Stimulated activated memory B cell treated with anti-CD40 and anti-IgM and Interleukin-4, amounts not matched to agents 10 μg/mL and 1 μg/mL and 100 μg/mL, for 72 hours (primary cell): ENCODE measurements at places on chromosomes 16 and 17.

GRCh38 chr17:3921006-3921405 is 4.7 kb upstream of the P2RX1 start:
- no peak for ATAC-seq

DNA sequence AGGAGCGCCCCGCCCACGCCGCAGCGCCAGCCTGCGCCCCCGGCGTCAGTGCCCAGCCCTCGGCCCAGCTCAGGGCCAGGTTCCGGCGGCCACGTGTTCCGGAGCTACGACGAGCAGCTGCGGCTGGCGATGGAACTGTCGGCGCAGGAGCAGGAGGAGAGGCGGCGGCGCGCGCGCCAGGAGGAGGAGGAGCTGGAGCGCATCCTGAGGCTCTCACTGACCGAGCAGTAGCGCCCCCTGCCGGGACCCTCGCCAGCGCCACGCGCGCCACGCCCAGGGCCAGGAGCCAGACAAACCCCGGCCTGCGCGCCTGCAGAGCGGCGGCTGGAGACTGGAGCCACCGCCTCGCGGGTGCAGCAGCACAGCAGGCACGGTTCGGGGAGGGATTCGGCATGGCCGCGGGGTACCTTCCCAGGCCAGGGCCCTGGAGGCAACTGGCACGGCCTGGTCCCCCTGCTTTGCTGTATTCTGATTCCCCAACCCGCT is 9.3 kb downstream of the CORO6 start:
- ATAC-seq: peak; percentile 63

DNA sequence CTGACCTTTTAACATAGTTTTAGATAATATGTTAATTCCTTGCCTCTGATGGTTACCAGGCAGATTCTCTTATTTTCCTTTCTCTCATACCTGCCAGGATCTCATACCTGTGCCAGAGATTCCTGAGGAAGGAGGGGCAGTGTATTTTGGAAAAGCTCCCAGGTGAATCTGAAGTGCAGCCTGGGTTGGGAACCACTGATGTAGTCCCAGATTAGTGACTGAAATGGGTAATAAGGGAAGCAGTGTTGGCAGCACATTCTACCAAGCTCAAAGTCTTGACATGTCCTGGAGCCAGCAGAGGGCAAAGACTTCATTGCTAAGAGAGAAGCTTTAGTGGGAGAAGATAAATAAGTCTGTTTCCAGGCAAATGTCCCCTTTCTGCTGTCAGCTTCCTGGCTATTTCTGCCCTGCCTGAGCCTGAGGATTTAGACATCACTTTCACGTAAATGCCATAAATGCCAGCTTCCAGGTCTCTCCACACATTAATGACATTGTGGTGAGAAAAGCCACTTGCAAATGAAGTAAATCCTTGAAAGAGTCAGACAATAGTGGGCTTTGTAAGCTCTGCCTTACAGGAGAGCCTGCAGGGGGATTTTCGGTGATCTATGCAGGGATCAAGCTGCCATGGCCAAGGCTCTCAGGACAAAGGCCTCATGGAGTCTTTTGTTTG is 40.9 kb upstream of the C16orf78 start:
- no peak for ATAC-seq

DNA sequence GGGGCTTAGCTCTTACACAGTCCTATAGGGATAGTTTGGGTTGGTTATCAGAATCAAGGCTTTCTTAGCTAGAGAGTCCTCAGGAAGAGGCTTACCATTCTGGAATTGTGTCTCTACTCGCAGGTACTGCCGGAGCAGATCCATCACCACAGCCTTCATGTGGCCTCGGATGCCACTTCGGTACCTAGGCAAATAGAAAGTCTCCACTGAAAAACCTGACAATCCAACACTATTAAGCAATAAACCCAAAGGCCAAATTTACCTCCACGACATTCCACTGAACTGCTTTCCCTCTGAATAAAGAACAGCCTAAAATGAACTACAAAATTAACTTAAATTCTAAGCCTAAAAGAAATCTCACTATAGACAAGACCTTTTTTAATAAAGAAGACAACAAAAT is 135.4 kb upstream of the C17orf78 start:
- ATAC-seq: no peak

DNA sequence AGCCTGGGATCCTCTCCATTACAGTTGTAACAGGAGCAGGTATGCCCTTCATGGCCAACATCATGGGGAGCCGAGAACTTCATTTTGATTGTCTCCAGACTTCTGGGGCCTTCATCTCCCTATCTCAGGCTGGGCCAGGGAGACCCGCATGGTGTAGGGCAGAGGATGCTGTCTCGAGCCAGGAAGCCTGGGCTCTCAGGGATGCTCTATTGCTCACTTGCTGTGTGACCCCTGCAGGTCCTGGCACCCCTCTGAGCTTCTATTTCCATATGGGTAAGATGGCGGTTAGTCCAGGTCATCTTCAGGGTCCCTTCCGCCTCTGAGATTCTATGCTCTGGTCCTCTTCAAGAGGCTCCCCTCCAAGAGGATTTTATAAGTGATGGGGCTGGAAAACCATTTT is 20.6 kb upstream of the RNF135 start:
- ATAC-seq: no peak

DNA sequence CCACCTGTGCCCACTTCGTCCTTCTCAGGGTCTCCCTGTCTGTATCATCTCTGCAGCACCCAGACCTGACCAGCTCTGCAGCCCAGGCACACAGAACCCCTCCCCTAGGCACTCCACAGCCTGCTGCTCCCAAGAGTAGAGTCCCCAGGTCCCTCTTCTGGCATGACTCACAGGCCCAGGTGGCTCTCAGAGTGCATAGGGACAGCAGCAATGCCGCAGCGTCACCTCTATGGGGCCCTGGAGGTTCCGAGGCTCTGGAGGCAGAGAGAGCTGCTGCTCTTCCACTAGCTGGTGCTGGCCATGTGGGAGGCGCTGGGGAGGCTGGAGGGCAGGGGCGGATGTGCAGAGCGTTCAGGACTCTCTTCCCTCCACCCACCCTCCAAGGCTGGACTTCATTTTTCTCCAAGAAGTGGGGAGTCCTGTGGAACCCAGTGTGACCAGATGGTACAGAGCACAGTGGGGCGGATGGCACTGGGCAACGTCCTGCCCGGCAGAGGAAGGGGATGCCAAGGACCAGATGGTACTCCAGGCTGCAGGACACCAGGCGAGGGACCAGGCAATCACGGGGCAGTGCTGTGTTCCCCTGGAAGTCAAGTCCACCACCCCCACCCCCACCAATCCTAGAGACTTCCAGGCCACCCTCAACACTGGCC is 151.7 kb downstream of the RBFOX3 start:
- no peak for ATAC-seq

GRCh38 chr17:11239379-11239970 is 1.5 kb upstream of the SHISA6 start:
- ATAC-seq: no peak

GRCh38 chr16:6246266-6246665 is 1086.4 kb upstream of the RBFOX1 start:
- ATAC-seq: no peak

DNA sequence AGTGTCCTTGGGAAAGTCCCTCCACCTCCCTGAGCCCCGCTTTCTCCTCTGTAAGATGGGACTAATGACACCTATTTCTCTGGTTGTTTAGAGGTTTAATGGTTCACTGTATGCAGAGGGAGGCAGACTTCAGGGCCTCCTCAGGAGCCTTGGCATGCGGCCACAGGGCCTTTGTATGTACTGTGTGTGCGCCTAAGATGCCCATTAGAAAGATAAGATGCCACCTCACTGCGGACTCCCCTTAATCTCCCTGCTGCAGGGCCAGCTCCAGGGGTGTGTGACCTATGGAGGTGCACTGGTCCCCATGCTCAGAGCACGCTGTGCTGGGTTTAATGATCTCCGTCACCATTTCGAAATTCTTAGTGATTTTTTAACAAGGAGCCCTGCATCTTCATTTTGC is 59.3 kb downstream of the TMEM235 start:
- ATAC-seq: no peak

DNA sequence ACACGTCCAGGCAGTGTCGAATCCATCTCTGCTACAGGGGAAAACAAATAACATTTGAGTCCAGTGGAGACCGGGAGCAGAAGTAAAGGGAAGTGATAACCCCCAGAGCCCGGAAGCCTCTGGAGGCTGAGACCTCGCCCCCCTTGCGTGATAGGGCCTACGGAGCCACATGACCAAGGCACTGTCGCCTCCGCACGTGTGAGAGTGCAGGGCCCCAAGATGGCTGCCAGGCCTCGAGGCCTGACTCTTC is 7.2 kb upstream of the CD68 start:
- ATAC-seq: no peak

- ATAC-seq: no peak
Measured at GRCh38 chr17:33127706-33128105, 136.1 kb downstream of the SPACA3 start.

GRCh38 chr16:11320170-11320569 is 25.1 kb upstream of the RMI2 start:
- no peak for ATAC-seq

GRCh38 chr17:56121191-56122051 is 31.9 kb upstream of the ANKFN1 start:
- no peak for ATAC-seq

GRCh38 chr17:19830061-19830460 is 37.7 kb downstream of the ULK2 start:
- ATAC-seq: no peak

DNA sequence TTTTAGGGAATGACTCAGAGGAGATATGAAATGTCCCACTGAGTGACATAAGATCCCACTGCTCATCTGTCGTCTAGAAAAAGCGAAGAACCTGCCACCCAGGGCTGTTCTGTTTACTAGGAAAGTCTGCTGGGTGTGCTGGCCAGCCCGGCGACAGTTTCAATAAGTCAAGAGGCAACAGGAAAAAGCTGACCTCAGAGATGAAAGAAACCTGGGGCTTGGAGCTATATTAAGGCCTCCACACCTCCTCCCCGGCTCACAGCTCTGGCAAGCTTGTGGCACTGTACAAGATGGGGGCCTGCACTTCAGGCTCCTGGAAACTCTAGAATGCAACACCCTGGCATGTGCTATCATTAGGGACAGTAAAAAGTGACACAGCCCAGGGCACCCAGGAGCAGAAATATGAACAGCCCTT is 10.6 kb downstream of the ZFHX3 start:
- no peak for ATAC-seq
